Lung microvascular endothelial cell (primary cell): ENCODE measurements at places on chromosomes 1 and 21. TPM values are rescaled to one million over a fixed set of nuclear protein-coding genes. Genes with fewer than 3 reads are reported as not detected.

The OR2L2 gene
- under 0.01 TPM in 1 of 2 replicates, not detected in the other for total RNA-seq

The PRSS38 gene
- total RNA-seq, result not detected in 2 replicates

The DENND2D gene
- total RNA-seq, result 0.65 and 1.4 TPM in 2 replicates

The PER3 gene
- 0.87 and 1.4 TPM in 2 replicates for total RNA-seq

The LRP8 gene
- total RNA-seq, result 7.7 and 14.2 TPM in 2 replicates

The ERG gene
- 39.7 and 50.8 TPM in 2 replicates for total RNA-seq

The CELSR2 gene
- 0.65 and 0.79 TPM in 2 replicates for total RNA-seq

The ARTN gene
- not detected in 2 replicates for total RNA-seq
